ENCODE measurements at places on chromosomes 4 and X.

GRCh38 chr4:159229164-159229563 lies 126.3 kb downstream of the RAPGEF2 start:
- no peak for DNase-seq

GRCh38 chr4:81589262-81589661 lies 117.6 kb upstream of the RASGEF1B start:
- DNase-seq, result no peak

- DNase-seq, result no peak
Observed at GRCh38 chrX:10893976-10894375, 217.2 kb upstream of the HCCS start.

DNA sequence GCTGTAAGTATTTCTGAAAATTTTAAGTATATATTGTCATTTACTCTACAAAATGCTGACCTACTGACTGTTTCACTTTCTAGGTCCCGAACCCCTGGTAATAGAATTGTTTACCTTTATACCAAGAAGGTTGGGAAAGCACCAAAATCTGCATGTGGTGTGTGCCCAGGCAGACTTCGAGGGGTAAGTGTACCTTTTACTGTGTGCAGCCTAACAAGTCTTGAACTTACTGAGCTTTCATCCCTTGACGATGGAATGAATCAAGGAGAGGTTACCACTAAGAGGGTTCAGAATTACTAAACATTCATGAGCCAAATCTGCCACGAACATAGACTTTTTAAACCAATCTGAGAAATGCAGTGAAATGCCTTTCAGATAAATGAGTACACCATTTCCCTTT lies 1.6 kb downstream of the RPL34 start:
- DNase-seq, result no peak

GRCh38 chrX:119093991-119094735 lies 21.4 kb downstream of the CT47C1 start:
- no peak for DNase-seq

- DNase-seq, result no peak
Observed at GRCh38 chr4:138259824-138260223, 17.7 kb upstream of the SLC7A11 start.

All from putamen (tissue), 1 donor.